ENCODE measurements at places on chromosomes 1 and 21.

DNA sequence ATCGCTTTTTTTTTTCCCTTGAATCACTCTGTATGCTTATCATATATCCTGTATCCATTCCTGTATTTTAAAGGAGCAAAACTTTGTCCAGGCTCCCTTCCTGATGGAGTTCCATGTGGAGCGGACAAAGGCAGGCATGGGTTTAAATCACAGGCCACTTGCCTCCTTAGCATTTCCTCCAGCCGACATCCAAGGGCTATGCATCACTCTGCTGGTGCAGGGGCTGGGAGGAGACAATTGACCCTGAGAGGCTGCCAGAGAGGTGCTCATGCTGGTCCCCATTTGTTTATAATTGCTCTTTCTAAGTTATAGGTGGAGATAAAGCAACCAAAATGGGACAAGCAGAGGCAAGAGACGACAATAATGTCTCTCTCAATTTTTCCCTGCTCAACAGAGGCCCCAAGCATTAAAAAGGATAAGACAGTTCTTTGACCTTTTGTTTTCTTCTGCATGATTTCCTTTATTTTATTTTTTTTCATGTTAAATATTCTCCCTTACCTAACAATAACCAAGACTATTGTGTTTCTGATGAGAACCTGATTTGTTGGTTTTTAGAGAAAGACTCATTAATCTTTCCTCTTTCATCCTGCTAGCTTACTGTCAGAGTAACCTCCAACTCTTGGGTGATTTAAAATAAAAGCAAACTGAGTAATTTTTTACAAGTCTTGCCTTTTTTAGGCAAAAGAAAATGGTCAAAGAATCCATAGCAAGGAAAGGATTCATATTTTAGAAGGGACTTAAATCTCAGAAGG is 353.7 kb downstream of the ADGRL2 start:
- DNase-seq, result no peak

GRCh38 chr1:1183221-1183747 is 9.6 kb downstream of the TTLL10 start:
- DNase-seq, result no peak

- no peak for DNase-seq
Observed at GRCh38 chr1:233477359-233477758, 136.5 kb upstream of the KCNK1 start.

GRCh38 chr1:220186752-220187151 is 85.5 kb downstream of the RAB3GAP2 start:
- DNase-seq, result no peak

GRCh38 chr1:199619223-199619622 is 408.3 kb upstream of the NR5A2 start:
- no peak for DNase-seq

- DNase-seq, result no peak
Observed at GRCh38 chr1:32241001-32241763, 5.8 kb upstream of the FAM167B start.

DNA sequence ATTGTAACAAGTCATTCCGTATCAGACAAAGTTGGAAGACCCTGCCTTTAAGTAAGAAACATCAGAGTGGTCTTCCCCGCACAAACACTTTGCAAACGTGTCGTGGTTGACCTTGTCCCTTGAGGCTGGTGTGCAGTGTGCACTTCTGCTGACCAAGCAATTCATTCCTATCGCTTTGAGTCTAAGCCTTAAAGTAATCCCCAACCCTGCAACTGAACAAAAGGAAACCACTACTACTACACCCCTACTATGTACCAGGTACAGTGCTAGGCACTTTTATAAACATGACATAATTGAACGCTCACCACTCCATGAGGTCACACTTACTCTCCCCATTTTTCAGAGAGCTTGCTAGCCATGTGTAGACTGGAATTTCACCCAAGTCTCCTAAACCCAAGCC is 10.6 kb downstream of the ITPKB start:
- DNase-seq, result no peak

GRCh38 chr1:9716404-9717192 is 65.1 kb downstream of the PIK3CD start:
- DNase-seq, result no peak

GRCh38 chr1:105632342-105633196 is 1423.9 kb upstream of the PRMT6 start:
- peak; percentile 39 for DNase-seq

DNA sequence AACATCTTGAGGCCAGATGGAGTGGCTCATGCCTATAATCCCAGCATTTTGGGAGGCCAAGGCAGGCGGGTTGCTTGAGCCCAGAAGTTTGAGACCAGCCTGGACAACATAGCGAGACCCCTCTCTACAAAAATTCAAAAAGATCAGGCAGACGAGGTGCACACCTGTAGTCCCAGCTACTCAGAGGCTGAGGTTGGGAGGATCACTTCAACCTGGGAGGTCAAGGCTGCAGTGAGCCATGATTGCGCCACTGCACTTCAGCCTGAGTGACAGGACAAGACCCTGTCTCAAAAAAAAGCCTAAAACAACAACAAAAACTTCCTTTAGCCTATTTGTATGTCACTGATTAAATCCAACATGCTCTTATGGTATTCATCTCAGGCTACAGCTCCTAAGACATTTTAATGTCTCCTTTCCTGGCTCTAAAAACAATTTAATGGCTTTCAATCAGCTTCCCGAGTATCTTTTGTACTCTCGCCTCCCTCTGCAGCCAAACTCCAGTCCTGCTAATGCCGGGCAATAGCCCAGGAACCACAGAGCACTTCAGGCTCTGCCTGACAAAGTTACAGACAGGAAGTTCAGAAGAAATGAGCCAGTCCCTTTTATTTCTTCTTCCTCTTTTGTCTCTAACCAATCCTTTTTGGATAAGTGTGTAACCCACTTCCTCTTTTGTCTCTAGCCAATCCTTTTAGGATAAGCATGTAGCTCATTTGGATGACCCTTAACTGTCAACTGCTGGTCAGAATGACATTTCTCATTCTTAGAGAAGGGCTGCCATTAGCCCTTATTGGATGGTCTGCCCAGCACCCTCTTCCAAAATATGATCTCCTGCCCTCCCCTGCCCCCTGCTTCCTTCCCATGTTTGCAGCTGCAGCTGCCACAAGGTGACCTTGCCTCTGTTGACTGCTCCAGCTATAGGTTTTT is 6.6 kb upstream of the DOP1B start:
- peak; percentile 96 for DNase-seq

DNA sequence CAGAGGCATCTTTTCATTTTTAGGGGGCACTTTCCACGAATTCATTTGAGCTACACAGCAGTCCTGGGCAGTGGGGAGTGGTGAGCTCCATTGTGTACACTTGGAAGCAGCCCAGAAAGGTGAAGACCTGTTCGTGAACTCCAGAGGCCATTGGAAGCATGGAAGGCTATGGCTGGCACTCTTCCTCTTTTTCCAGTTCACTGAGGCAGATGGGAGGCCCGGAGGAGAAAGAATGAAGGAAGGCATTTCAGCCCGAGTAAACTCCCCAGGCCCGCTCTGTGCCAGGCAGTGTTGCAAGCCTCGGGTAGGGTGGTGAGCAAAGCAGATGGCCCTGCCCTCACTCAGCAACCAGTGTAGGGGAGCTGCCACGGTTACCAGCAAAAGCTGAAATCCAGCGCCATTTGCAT is 673 bp upstream of the DHCR24 start:
- DNase-seq, result peak; percentile 54

DNA sequence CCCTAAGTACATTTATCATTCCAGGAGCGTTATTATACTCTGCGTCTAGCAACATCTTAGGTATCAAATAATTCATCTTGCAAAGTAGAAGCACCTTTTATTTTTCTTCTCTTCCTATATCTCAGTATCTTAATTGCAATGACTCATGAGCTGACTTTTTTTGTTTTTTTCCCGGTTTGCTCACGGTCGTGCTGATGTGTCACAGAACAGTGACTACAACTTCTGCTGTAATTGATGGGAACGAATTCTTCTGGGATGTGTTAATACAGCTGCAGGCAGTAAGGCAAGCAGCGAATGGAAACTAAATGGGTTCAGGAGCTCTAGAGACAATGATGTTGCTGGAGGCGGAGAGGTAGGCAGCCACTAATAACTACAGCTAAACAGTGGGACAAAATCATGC is 89.8 kb upstream of the TMPRSS15 start:
- DNase-seq, result no peak

GRCh38 chr1:111446967-111447892 is 1.8 kb downstream of the WDR77 start:
- no peak for DNase-seq

- DNase-seq, result no peak
Observed at GRCh38 chr1:54376430-54377039, 29.7 kb downstream of the SSBP3 start.

DNA sequence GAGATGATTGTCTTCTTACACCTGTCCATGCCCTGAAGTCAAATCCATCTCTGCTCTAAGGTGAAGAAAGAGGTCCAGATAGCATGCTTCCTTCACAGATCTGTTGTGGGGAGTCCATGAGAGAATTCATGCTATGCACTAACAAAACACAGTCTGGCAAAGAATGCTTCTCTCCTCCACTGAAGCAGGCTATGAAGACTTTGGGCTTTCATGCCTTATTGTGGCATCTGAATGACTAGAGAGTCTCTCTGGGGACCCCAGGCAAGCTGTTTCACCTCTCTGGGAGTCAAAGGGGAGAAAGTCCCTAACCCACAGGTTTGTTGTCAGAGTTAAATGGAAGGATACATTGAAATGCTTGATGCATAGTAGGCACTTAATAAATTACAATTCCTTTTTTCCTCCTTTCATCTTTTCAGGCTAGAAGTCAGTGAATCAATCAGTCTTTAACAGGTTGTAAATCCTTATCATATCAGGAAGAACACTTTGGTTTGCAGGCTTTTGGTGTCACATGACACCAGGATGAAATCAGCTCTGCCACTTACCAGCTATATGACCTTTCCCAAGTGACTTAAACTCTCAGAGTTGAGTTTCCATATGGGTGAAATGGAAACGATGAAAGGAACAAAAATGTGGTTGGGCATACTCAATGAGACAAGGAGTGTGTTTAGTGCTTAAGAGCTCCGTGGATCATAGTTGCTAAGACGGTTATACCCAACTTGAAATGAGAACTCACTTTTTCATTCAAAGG is 200.1 kb upstream of the DAB1 start:
- DNase-seq, result no peak

GRCh38 chr1:203638950-203639349 is 12.3 kb downstream of the ATP2B4 start:
- peak; percentile 89 for DNase-seq

DNA sequence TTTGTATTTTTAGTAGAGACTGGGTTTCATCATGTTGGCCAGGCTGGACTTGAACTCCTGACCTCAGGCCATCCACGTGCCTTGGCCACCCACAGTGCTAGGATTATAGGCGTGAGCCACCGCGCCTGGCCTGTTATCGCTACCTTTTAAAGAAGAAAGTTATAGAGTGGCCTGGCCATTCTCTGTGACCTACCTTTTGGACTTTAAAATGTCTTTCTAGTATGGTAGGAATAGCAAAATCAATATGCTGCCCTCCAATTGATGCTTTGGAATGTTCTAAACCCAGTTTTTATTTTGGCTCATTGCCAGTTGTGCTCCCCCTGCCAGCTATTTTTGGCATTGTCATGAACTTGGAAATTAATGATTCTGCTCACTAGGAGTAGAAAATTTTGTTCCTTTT is 19.9 kb downstream of the HIPK1 start:
- DNase-seq, result peak; percentile 36

DNA sequence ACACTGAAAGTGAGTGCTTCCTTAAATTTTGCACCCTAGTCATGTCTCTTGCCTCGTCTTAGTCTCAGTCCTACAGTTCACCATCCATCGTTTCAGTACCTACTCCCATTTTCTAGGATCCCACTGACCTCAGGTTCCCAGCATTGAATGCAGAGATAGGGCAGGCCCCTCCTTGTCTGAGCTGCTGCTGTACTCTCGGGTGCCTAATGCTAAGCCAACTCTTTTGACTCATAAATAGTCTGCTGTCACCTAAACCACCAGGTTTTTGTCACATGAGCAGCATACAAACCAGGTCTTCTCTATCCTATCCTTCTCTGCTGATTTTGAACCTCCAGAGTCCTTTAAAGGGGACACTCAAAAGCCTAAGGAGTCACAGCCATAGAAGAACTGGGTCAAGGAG is 3.0 kb downstream of the ARHGAP30 start:
- DNase-seq, result no peak

- no peak for DNase-seq
Observed at GRCh38 chr1:212980123-212980785, 29.9 kb downstream of the VASH2 start.

GRCh38 chr1:25018110-25018735 is 88.1 kb upstream of the RUNX3 start:
- no peak for DNase-seq

DNA sequence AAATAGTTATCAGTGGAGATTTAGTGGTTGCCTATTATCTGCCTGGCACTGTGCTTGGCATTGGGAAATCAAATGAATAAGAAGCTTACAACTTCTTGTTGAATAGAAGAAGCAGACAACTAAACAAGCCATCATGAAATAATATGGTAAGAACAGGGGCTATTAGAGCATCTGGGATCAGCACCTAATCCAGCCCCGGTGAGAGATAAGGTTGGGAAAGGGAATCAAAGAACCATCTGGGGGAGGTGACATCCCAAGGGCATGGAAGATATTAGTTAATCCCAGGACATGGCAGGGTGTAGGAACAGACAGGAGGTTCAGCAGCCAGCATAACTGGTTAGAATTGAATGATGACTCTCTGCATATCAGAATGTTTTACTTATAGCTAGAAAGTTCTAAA is 36.3 kb upstream of the SUCO start:
- no peak for DNase-seq

GRCh38 chr1:32104127-32104526 is 3.7 kb upstream of the KPNA6 start:
- no peak for DNase-seq

DNA sequence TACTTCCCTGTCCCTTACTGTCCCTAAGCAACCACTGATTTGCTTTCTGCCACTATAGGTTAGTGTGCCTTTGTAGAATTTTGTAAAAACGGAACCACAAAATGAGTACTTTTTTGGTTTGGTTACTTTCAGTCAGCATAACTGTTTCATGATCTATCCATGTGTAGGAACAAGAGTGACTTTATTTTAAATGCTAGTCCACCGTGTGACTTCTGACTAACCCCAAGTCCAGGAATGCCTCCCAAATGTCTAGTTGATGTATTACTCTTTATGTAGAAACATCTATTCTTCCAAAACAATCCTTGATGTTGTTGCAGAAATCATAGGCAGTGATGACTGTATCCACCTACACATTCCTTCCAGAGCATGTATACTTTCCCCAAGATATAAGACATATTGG is 21.3 kb downstream of the ATPAF1 start:
- DNase-seq, result no peak
